Activated naive CD4-positive, alpha-beta T cell (primary cell): ENCODE measurements at places on chromosomes 6 and 20.

GRCh38 chr6:131290955-131291354 is 155.7 kb downstream of the AKAP7 start:
- DNase-seq = no peak

- DNase-seq = no peak
Observed at GRCh38 chr20:53623454-53624211, 30.0 kb upstream of the ZNF217 start.

GRCh38 chr6:39446909-39447308 is 124.4 kb upstream of the KCNK16 start:
- DNase-seq = no peak

DNA sequence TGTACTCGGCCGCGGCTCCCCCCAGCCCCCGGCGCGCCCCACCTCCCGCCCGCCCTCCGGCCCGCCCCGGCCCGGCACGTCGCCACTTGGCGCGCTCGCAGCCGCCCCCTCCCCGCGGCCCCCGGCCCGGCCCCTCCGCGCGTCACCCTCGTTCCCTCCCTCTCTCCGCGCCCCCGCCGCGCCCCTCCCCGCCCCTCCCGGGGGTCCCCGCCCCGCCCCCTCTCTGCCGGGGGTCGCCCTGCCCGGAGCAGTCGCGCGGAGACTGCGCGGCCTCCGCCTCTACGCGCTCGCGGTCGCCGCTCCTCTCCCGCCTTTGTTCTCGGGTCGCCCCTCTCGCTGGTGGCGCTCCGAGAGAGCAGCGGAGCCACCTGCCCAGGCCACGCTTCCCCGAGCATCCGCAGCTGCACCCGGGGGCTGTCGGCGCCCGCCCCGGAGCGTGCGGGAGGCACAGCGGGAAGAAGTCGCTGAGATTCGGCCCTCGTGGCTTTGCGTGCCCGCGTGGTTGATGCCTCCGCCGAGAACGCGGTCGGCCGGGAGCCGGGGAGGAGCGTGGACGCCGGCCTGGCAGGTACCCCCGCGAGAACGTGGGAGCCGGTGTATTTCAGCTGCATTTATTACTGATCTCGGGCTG is at the start of gene PHF10:
PHF10 (minus strand) TSS at position 7 of the 631 bp plus-strand sequence. CDS start 569 bp downstream, outside the sequence.
- DNase-seq = peak; percentile 65

GRCh38 chr6:169420912-169421543 is 167.4 kb upstream of the THBS2 start:
- DNase-seq = no peak

- DNase-seq = no peak
Observed at GRCh38 chr6:121354764-121355163, 20.5 kb upstream of the TBC1D32 start.

DNA sequence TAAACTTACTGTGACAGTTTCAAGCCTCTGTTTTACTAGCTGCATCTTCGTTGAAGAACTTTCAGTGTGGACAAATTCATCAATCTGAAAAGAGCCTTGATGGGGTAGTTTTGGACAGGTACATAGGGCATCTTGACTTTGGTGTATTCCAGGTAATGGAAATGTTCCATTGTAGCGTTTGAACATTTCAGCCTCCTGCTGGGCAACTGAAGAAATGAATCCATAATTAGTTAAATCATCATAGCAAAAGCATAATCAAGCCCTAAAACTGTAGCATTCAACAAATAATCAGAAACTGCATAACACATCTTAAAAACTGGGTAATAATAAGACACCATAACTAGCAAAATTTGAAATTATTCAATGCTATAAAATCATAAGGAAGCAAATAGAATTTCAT is 86.2 kb downstream of the AHI1 start:
- DNase-seq = no peak
